CD8-positive, alpha-beta memory T cell (primary cell): ENCODE measurements at places on chromosomes 1 and 21.

- no peak overlapping the region for H3K4me3 ChIP-seq
- no peaks in the 10 kb centered on the region for H3K4me1 ChIP-seq
- H3K27ac ChIP-seq, result no peak overlapping the region
These were observed 61.5 kb downstream of the GNG12 start for GRCh38 chr1:67771749-67772148.

GRCh38 chr1:214372092-214372491 lies 91.1 kb downstream of the SMYD2 start:
- DNase-seq, result no peak
- no peak overlapping the region for H3K4me3 ChIP-seq
- H3K27me3 ChIP-seq, result no peaks in the 10 kb centered on the region
- no peaks in the 10 kb centered on the region for H3K4me1 ChIP-seq
- no peaks in the 10 kb centered on the region for H3K36me3 ChIP-seq
- no peak overlapping the region for H3K27ac ChIP-seq

DNA sequence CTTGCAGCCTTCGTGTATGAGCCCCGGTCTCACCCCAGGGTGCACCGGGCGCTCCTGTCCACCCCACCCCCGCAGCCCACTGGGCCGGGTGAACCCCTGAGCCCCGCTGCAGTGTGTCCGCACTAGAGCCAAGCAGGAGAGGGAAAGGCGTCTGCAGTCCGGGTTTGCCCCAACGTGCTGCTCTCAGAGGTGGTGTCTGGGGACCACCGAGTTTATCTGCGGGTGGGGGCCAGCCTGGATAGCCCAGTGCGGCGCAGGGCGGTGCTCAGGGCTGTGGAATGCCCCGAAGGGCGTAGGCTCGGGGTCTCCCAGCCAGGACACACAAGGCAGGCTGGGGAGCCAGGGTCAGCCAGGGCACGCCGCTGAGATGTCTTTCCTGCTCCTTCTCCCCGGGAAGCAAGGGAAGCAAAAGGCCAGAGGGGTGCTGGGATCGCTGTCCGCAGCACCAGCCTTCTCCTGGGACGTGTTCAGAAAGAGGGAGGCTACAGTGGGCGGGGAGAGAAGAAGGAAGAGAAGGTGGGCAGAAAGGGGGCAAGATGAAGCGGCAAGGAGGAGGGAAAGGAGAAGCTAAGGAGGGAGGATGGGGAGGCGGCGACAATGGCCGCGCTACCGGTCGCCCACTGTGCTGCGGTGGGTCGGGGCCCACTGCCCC lies 56.6 kb downstream of the MAB21L3 start:
- peak overlapping the region; percentile 5 for H3K27ac ChIP-seq
- no peaks in the 10 kb centered on the region for H3K36me3 ChIP-seq
- DNase-seq, result no peak
- H3K4me1 ChIP-seq, result peaks cover 14% of the 10 kb centered on the region
- peak overlapping the region; percentile 73 for H3K4me3 ChIP-seq

GRCh38 chr1:27809883-27810282 lies 20.7 kb upstream of the PPP1R8 start:
- H3K4me1 ChIP-seq, result no peaks in the 10 kb centered on the region
- H3K27ac ChIP-seq, result no peak overlapping the region
- H3K4me3 ChIP-seq, result no peak overlapping the region
- no peak for DNase-seq
- no peaks in the 10 kb centered on the region for H3K27me3 ChIP-seq

DNA sequence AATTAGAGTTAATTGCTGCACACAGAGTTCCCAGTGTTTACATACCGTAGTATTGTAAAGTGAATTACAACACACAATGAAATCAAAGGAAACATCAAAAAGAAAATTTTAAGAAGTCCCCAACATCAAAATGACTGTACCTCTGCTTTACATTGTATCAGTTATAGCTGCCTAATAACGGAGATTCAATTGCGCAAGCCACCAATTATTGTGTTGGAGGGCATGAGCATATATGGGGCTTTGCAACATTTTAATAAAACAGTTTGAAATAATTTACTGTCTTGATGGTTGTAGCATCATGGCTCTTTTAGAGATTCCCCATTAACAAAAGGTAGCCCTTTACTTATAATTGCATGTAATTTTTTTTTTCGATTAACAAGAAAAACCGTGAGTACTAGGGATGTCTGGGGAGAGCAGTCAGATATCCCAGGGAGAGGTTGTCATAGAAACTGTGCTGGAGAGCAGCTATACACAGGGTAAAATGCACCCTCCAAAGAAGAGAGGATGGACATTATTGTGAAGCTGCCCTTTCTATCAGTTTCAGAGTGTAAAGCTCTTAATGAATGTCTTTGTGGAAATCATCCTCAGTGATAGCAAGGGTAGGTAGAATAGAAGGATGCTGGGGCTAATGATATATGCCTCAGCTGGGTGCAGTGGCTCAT lies 55.9 kb upstream of the BTG3 start:
- H3K27me3 ChIP-seq, result no peaks in the 10 kb centered on the region
- no peaks in the 10 kb centered on the region for H3K36me3 ChIP-seq
- H3K4me1 ChIP-seq, result no peaks in the 10 kb centered on the region
- DNase-seq, result no peak
- no peak overlapping the region for H3K27ac ChIP-seq

DNA sequence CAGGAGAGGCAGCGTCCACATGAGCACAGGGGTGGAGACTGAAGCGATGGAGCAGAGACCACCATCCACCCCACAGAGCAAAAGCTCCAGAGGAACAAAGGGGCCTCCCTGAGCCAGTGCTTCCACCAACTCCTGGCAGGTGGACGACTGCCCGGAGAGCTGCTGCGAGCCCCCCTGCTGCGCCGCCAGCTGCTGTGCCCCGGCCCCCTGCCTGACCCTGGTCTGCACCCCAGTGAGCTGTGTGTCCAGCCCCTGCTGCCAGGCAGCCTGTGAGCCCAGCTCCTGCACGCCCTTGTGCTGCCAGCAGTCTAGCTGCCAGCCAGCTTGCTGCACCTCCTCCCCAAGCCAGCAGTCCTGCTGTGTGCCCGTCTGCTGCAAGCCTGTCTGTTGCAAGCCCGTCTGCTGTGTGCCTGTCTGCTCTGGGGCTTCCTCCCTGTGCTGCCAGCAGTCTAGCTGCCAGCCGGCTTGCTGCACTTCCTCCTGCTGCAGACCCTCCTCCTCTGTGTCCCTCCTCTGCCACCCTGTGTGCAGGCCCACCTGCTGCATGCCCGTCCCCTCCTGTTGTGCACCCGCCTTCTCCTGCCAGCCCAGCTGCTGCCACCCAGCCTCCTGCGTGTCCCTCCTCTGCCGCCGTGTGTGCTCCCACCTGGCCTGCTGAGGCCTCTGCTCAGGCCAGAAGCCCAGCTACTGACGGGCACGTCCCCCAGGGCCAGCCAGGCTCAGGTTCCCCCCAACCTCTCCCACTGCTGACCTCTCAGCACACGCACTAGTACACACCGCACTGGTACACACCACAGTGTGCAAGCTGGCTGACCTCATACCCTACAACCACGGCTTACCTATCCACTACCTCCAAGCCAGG lies 5.4 kb downstream of the KRTAP10-12 start:
- H3K4me3 ChIP-seq, result no peak overlapping the region
- H3K27ac ChIP-seq, result no peak overlapping the region
- peaks cover 49% of the 10 kb centered on the region for H3K27me3 ChIP-seq

- H3K27me3 ChIP-seq, result no peaks in the 10 kb centered on the region
- no peak overlapping the region for H3K27ac ChIP-seq
- peaks cover 34% of the 10 kb centered on the region for H3K4me1 ChIP-seq
- peak overlapping the region; percentile 24 for H3K4me3 ChIP-seq
These were observed 6.8 kb upstream of the HAX1 start for GRCh38 chr1:154265586-154265985.

DNA sequence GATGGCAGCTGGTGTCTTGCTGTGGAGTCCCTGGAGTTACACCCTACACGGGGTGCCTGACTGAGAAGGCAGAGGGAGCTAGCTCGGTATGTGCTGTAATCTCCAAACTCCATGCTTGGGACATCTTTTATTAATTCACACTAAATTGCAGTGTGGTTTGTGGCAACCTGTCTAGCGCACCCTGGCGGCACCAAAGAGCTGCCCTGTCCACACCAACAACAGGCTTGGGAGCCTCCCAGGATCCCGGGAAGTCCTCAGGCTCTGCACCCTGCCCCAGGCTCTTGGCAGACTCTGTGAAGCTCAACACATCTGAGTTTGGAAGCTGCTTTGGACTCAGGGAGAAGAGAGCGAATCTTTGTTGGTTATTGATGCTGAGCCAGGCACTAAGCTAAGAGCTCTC lies 138.9 kb downstream of the IGSF21 start:
- no peak overlapping the region for H3K27ac ChIP-seq
- H3K36me3 ChIP-seq, result no peaks in the 10 kb centered on the region
- H3K27me3 ChIP-seq, result no peaks in the 10 kb centered on the region
- no peak overlapping the region for H3K4me3 ChIP-seq
- no peaks in the 10 kb centered on the region for H3K4me1 ChIP-seq

DNA sequence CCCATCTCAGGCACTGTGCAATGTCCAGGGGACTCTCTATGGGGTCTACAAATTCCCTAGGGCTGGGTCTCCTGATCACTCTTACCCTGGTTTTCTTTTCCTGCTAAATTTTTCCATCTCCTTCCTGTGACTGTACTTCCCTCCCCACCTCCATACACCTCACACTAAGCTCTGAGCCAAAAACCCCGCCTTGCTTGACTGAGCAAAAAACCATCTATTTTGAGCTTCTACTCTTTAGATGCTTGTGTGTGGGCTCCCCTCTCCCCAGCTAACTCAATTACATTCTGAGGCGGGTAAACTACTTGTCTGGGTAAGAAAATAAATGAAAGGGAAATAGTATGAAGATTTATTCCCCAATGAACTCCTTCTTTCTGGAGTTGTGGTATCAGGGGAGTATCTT lies 187.9 kb downstream of the PTPRU start:
- H3K4me3 ChIP-seq, result no peak overlapping the region
- H3K4me1 ChIP-seq, result no peaks in the 10 kb centered on the region
- peaks cover 3% of the 10 kb centered on the region for H3K27me3 ChIP-seq

DNA sequence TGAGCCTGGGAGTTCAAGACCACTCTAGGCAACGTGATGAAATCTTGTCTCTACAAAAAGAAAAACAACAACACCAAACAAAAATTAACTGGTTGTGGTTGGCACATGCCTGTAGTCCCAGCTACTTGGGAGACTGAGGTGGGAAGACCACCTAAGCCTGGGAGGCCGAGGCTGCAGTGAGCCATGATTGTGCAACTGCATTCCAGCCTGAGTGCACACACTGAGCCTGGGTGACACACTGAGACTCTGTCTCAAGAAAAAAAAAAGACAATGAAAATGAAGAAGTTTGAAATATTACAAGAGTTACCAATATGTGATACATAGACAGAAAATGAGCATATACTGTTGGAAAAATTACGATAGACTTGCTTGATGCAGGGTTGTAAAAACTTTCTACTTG lies 31.9 kb downstream of the PDC start:
- H3K4me1 ChIP-seq, result no peaks in the 10 kb centered on the region
- H3K27ac ChIP-seq, result no peak overlapping the region
- no peaks in the 10 kb centered on the region for H3K36me3 ChIP-seq

- H3K4me1 ChIP-seq, result no peaks in the 10 kb centered on the region
- DNase-seq, result no peak
- H3K4me3 ChIP-seq, result no peak overlapping the region
- H3K27ac ChIP-seq, result no peak overlapping the region
- no peaks in the 10 kb centered on the region for H3K36me3 ChIP-seq
These were observed 120.7 kb downstream of the NGF start for GRCh38 chr1:115217150-115218033.

DNA sequence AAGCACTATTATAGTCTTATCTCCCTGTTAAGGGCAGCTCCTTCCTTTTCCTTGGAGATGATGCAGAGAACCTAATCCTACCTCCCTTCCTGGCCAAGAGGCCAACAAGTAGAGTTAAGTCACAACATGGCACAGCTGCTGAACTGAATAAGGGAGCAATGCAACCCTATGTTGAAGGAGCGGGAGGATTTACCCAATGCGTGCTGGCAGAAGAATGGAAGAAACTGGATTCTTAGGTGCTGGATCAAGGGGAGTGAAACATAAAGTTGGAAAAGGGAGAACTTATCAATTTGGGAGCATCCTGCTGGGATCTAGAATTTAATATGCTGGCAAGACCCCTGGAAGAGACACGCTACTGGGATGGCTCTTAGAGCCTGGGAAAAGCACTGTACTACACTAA lies 12.0 kb upstream of the HUNK start:
- no peak overlapping the region for H3K4me3 ChIP-seq
- DNase-seq, result no peak
- H3K27me3 ChIP-seq, result no peaks in the 10 kb centered on the region
- no peaks in the 10 kb centered on the region for H3K36me3 ChIP-seq
- no peaks in the 10 kb centered on the region for H3K4me1 ChIP-seq

DNA sequence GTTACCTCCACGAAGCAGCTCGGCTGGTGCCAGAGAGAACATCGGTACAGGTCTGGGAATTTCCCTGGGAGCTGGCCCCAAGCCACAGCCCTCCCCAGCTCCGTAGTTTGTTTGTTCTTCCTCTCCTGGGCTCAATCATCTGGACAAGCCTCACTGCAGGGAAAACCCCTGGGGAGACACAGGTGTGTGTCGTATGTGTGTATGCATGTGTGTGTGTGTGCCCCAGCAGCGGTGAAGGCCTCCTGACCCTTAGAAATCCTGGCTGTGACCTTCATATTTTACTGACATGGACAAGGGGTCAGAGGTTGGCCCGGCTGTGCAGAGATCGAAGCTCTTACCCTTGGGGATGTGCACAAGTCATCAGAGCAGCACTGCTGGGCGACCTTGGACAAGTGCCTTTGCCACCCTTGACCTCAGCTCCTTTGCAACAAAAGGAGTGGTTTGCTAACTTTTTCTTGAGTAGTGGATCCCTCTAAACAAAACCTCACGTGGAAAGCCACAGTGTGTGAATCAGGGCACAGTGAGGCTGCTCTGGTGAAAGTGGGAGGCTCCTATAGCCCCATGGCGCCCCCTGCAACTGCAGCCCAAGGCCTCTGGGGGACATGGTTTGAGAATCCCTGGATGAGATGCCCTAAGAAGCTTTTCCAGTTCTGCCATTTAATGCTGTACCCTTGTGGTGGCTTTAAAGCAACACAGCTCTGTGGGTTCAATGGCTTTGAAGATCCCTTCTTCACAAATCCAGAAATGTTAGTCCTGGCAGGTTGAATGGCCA lies 12.3 kb upstream of the IL22RA1 start:
- H3K4me3 ChIP-seq, result no peak overlapping the region
- peaks cover 8% of the 10 kb centered on the region for H3K4me1 ChIP-seq
- H3K27ac ChIP-seq, result no peak overlapping the region
- H3K27me3 ChIP-seq, result peaks cover 2% of the 10 kb centered on the region

GRCh38 chr1:240139511-240139910 lies 47.8 kb downstream of the FMN2 start:
- no peak overlapping the region for H3K27ac ChIP-seq
- no peak for DNase-seq
- H3K27me3 ChIP-seq, result no peaks in the 10 kb centered on the region
- H3K36me3 ChIP-seq, result no peaks in the 10 kb centered on the region
- H3K4me3 ChIP-seq, result no peak overlapping the region
- no peaks in the 10 kb centered on the region for H3K4me1 ChIP-seq

DNA sequence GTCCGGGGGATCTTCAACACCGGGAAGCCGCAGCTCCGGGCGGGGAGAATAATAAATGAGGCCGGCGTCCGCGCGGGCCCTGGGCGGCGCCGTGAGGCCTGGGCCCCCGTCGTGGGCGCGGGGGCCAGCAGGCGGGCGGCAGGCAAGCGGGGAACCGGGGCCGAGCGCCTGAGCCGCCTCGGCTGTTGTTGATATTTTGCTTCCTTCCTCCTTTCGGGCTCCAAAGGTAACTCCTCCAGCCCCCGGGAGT lies at the start of gene MEF2D:
Gene MEF2D (minus strand): TSS at position 233 of the 250 bp plus-strand sequence. CDS start 17,483 bp downstream, outside the sequence.
- DNase-seq, result no peak
- peaks cover 77% of the 10 kb centered on the region for H3K4me1 ChIP-seq
- no peaks in the 10 kb centered on the region for H3K36me3 ChIP-seq
- no peaks in the 10 kb centered on the region for H3K27me3 ChIP-seq
